AG09319 (cell line): ENCODE measurements at places on chromosomes 13 and 19.

GRCh38 chr19:1929021-1929742, 11.8 kb upstream of the CSNK1G2 start:
- no peak for DNase-seq

DNA sequence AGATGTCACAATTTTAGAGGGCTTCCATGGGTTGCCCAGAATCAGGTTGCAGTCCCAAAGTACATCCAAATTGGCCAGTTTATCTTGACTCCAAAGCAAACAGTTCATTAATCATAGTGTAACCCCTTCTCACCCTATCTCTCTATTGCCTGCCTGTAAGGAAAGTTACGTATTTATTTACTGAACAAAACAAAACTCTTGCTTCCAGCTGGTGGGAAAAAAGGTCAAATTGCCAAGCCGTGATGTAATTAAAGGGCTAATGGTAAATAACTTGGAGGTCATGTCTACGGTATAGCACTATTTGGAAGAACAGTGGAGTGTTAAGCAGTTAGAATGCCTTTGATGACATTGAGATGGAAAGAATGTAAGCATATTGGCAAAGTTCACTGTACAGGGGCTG, 214.0 kb downstream of the DLEU7 start:
- DNase-seq: no peak

- DNase-seq: no peak
Observed at GRCh38 chr19:16883522-16883921, 5.3 kb upstream of the F2RL3 start.

- DNase-seq: no peak
Observed at GRCh38 chr13:40026174-40026585, 370.7 kb downstream of the COG6 start.

GRCh38 chr13:19864024-19864745, 736 bp upstream of the ZMYM5 start:
- DNase-seq: peak; percentile 31

- DNase-seq: peak; percentile 42
Observed at GRCh38 chr19:54191011-54191810, at the start of gene TSEN34. Gene TSEN34, plus strand, starts transcription at chr19:54191308. Its CDS starts 57 bp downstream, at chr19:54191365.

DNA sequence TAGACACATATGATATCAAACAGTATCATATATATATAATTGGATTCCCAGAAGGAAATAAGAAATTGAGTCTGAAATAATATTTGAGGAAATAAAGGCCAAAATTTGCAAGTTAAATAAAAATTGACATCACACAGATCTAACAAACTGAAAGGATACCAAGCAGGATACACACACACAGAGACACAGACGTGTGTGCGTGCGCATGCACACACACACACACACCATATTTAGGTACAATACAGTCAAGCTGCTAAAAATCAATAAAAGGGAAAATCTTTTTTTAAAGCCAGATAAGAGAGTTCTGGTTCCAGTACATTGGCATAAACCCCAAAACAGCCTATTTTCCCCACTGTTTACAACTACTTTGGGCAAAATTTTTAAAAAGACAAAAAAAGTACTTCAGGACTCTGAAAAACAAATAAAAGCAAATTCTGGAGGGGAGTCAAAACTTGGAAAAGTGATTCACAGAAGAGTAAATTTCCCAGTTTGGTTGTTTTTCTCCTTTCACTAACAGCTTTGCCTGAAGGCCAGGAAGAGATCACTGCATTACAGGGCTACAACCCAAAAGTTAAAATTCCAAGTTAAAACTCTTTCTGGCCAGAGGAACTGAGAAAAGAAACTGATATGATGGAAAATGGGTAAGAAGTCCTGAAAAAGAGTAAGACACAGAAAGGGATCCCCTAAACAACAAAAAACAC, 16.2 kb downstream of the MYCBP2 start:
- no peak for DNase-seq

DNA sequence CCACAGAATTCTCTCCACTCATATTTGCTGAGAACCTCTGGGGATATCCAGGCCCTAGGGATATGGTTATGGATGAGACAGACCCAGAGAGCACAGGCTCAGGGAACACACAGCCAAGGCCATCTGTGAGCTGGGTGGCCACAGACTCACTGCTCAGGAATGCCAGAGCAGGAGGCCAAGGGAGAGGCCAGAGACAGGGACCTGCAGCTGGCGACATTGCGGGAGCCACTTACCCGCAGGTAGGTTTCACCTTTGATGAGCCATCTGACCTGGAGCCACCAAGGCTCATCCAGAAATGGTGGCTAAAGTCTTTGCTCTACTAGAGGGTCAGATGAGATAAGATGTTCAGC, 29.4 kb downstream of the CCNE1 start:
- DNase-seq: no peak

DNA sequence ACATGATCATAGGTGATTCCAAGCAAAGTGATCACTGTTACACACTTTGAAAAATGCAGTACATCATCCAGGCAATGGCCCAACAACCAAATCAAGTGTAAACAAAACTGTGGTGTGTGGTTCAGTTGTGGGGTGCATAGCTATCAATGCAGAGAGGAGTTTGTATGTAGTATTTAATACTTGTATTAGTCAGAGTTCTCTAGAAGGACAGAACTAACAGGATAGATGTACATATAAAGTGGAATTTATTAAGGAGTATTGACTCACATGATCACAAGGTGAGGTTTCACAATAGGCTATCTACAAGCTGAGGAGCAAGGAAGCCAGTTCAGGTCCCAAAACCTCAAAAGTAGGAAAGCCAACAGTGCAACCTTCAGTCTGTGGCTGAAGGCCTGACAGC, 249.3 kb upstream of the HTR2A start:
- peak; percentile 11 for DNase-seq

GRCh38 chr13:43269037-43269481, 245.7 kb downstream of the DNAJC15 start:
- peak; percentile 90 for DNase-seq

GRCh38 chr19:13885826-13886365, 9.0 kb downstream of the NANOS3 start:
- no peak for DNase-seq

DNA sequence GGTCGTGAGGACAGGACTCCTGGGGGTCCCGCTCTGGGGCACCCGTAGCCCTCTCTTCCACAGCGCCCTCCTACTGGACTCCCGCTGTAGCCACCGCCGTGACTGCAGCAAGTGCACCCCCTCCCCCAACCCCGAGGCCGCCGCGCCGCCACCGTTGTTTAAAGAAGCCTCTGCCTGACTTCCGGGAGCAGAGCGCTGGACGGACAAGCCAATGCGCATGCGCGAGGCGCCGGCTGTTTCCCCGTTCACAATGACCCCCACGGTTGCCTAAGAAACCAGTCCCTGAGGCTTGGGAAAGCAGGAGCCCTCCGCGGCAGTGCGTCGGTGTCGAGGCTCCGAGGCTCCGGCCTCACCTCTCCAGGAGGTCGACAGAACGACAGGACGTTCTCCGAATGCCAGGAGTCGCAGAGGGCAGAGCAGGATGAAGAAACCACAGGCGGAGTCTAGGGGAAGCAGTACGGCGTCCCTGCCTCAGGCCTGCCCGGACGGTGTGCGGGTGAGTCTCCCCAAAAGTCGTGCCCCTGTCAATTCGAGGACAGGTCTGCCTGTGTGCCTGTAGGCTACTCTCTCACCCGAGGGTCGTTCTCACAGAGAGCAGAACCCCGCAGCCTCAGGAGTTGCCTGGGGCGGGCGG, 70.5 kb upstream of the ZNF420 start:
- peak; percentile 36 for DNase-seq

GRCh38 chr19:46000491-46001246, 5.4 kb downstream of the CCDC61 start:
- DNase-seq: no peak

- DNase-seq: no peak
Observed at GRCh38 chr13:49454388-49455006, 10.4 kb downstream of the SETDB2 start.

GRCh38 chr19:46981286-46981945, 38.2 kb upstream of the NPAS1 start:
- DNase-seq: no peak

DNA sequence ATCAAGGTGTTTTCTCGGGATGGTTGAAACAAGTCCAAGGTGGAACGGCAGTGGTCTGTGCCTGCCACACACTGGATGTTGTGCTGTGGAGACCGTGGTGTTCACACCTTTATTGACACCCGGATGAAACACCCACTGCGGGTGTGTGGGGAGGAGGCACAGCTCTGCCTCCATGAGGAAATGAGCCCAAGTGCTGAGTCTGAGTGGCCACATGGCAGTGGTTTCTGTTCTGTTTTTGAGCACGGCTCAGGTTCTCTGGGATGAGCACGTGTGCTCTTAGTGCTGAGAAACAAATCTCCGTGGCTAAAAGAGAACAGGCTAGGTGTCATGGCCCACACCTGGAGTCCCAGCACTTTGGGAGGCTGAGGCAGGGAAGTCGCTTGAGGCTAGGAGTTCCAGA, 29.5 kb downstream of the UPF1 start:
- DNase-seq: no peak

- DNase-seq: no peak
Observed at GRCh38 chr13:105937451-105937850, 598.0 kb downstream of the EFNB2 start.

DNA sequence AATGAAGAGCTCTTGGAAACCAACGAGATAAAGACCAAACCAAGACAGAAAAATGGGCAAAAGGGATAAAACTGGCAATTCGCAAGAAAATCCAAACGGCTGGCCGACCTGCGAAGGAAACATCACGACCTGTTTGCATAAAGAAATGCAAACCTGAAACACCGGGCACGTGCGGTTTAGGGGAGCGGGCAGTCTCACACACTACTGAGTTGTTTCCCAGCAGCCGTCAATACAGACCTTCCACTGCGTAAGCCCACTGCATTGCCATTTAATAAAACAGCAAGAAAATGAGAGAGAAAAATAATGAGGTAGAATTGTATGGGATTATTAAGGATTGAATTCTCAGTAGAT, 642 bp upstream of the PEG3 start:
- DNase-seq: no peak

- DNase-seq: no peak
Observed at GRCh38 chr13:23889615-23890607, 711 bp upstream of the MIPEP start.

DNA sequence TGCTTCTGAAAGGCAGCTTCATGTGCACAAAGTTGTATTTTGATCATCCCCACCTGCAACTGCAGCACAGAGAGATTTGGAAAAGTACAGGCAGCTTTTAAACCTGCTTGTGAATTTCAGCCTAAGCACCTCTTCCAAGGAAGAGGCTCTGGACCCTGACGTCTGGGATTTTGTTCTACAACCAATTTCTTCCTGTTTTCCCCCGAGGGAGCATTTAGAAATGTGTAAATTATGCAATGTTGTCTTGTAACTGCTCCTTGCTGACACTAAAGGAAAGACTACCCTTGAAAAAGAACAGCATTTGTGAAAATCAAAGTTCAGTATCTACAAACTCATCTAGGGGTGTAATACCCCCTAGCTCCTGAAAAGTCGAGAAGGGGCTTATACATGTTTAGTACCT, 15.4 kb downstream of the MED26 start:
- DNase-seq: no peak

GRCh38 chr13:38944219-38944618, 46.4 kb downstream of the STOML3 start:
- DNase-seq: no peak

DNA sequence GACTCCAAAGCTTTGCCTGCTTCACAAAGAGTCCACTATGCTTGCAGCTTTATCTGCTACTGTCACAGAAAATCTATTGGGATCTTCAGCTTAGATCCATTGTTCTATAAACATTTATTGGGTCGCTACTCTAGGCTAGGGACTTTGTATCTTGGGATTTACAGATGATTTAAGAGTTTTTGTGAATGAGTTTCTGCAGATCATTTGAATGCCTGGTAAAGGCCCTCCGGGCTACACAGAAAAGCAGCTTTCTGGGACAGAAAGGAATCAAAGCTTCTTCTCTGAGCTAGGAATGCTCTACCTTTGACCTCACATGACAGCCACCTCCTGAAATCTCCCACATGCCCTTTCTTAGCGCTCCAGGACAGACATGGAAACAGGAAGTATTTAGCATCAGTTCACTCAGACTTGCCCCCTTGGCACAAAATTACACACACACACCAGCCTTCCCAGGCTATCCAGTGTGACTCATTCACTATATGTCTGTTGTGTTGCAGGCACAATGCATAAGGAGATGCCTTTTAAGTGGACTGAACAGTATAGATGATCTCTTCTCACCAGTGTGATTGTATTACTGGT, 492.4 kb downstream of the DACH1 start:
- DNase-seq: no peak

GRCh38 chr13:25752957-25753551, 298.8 kb downstream of the SHISA2 start:
- DNase-seq: peak; percentile 22

DNA sequence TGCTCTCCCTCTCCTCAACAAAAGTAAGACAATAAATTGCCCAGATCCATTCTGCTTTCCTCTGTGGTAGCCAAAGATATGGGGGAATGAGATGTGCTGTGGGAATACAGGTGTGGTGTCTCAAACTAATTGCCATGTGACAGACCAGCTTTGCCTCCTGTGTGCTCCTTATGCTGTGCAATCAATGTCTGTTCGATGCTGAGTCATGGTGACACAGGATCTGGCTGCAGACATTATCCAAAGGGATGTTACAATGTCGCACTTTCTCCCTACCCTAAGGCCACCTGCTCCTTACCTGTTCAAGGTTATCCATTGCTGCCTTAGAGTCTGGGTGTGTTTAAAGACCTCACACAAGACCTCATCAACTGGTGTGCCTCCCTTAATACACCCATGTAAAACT, 32.5 kb downstream of the FGF14 start:
- no peak for DNase-seq

GRCh38 chr19:29193155-29193554, 19.8 kb downstream of the UQCRFS1 start:
- DNase-seq: no peak

GRCh38 chr13:92677571-92677970, 549.0 kb upstream of the GPC6 start:
- no peak for DNase-seq

GRCh38 chr19:41849067-41849466, 4.2 kb downstream of the DMRTC2 start:
- DNase-seq: no peak

GRCh38 chr19:7858109-7858770, 15.9 kb downstream of the PRR36 start:
- no peak for DNase-seq

DNA sequence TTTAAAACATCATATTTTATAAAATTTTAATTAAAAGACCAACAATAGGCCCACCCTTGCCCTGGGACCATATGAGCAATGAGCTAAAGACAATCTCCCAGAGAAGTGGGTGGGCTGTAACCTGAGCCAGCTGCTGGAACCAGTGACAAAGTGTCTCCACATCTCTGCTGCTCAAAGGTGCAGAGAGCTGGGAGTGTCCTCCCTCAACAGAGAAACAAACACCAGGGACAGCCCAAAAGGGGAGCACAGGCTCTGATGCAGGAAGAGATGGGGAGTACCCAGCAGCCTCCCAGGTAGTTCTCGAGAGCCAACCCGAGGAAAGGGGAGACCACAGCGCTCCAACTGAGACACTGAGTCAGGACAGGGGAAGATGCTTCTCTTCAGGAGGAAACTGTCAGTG, 39.1 kb downstream of the DOCK9 start:
- no peak for DNase-seq

- DNase-seq: no peak
Observed at GRCh38 chr19:6806488-6806887, 34.0 kb downstream of the VAV1 start.

DNA sequence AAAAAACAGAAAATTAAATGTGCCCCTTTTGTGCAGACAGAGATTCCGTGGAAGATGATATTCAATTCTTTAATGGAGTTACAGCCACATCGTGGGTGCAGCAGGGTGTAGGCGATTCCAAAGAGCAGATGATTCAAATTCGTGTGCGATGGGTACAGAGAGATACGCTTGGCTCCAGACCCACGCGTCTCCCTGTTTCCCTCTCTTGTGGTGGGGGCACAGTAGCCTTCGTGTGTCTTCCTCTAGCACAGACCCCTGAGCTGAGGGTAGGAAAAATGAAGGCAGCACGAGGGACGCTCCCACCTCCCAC, 4.8 kb downstream of the TSPAN16 start:
- DNase-seq: no peak
